ENCODE measurements at places on chromosomes 12 and 14. TPM values are rescaled to one million over a fixed set of nuclear protein-coding genes. Genes with fewer than 3 reads are reported as not detected.

- no peak overlapping the region for H3K27ac ChIP-seq
- H3K36me3 ChIP-seq: no peaks in the 10 kb centered on the region
- no peak overlapping the region for H3K4me3 ChIP-seq
These were observed 3.8 kb downstream of the TMEM179 start for GRCh38 chr14:104600805-104601204.

- H3K27ac ChIP-seq: no peak overlapping the region
- H3K4me3 ChIP-seq: no peak overlapping the region
- no peak for DNase-seq
- H3K36me3 ChIP-seq: no peaks in the 10 kb centered on the region
- H3K4me1 ChIP-seq: no peaks in the 10 kb centered on the region
These were observed 5.6 kb upstream of the SERPINA9 start for GRCh38 chr14:94481468-94482131.

- H3K4me1 ChIP-seq: no peaks in the 10 kb centered on the region
- no peak for DNase-seq
- H3K4me3 ChIP-seq: no peak overlapping the region
- H3K27ac ChIP-seq: no peak overlapping the region
- H3K27me3 ChIP-seq: no peaks in the 10 kb centered on the region
- H3K36me3 ChIP-seq: no peaks in the 10 kb centered on the region
These were observed 24.8 kb upstream of the TMEM132D start for GRCh38 chr12:129928643-129929042.

DNA sequence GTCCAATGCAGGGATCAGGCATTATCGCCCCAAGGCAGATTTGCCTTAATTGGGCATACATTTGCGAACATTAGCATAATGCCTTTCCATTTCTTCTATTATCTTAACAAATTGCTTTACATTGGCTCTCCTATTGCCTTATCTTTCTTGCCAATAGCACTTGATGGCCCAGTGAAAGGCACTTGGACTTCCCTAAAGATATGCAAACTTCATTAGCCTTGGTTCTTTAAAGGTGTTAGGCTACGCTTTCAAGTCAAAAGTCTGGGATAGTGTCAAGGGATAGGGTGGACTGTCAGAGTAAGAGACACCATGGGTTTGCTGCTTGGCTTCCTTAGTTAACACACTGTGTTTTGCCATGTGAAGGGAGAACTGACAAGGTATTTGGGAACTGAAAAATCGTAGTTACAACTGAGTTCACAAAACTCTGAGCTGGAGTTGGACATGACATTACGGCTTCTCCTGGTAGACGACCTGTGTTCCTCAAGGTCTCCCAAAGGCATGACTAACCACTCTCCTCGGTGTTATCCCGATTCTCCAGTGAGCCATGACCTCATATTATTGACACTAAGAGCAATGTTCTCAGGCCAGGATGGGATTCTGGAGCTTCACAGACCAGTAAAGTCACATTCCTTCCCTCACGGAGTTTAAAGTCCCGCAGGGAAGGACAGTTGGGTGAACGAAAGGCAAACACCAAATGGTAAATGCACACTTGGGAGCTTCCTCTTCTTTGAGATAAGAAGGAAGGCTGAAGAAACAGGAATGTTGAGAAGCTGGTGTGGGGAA lies 65.2 kb downstream of the TBC1D30 start:
- DNase-seq: no peak
- no peaks in the 10 kb centered on the region for H3K36me3 ChIP-seq
- no peak overlapping the region for H3K4me3 ChIP-seq
- no peaks in the 10 kb centered on the region for H3K27me3 ChIP-seq

DNA sequence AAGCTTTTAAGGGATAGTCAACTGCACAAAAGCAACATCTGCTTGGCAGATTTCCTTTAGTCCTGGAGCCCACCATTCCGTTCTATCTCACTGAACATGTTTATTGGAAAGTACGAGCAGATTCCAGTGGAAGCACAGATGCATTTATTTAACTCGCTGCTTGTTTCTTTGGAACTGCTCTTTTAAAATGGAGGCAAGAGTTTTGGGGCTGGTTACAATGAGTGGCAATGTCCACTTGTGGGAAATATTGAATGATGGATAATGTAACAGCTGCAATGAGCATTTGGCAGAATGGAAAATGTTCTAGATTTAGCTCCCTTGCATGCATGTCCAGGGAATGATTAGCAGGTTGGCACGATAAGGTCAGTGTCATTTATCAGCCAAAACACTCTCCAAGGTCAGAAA lies 163.0 kb downstream of the ATP23 start:
- H3K4me3 ChIP-seq: no peak overlapping the region
- H3K27ac ChIP-seq: no peak overlapping the region
- no peak for DNase-seq
- no peaks in the 10 kb centered on the region for H3K4me1 ChIP-seq

DNA sequence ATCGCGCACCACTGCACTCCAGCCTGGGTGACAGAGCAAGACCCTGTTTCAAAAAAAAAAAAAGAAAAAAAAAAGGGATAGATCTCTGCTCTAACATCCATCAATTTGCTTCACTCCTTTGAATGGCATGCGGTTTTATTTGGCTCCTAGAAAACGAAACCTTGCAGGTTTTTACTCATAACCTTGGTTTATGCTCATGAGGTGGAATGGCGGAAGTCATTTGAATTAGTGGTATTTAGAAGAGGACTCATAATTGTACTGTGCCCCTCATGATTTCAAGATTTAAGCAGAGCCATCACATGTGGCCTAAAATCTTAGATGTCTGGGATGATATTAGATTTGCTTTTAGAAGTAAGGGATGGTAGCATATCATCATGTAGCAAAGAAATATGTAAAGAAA lies 29.4 kb downstream of the RBMS2 start:
- no peak overlapping the region for H3K27ac ChIP-seq
- H3K27me3 ChIP-seq: no peaks in the 10 kb centered on the region
- H3K4me1 ChIP-seq: no peaks in the 10 kb centered on the region
- DNase-seq: no peak
- H3K36me3 ChIP-seq: no peaks in the 10 kb centered on the region

GRCh38 chr12:131867471-131867870 lies 27.0 kb upstream of the ULK1 start:
- H3K4me1 ChIP-seq: no peaks in the 10 kb centered on the region
- no peak overlapping the region for H3K4me3 ChIP-seq
- H3K27ac ChIP-seq: no peak overlapping the region
- DNase-seq: no peak
- no peaks in the 10 kb centered on the region for H3K36me3 ChIP-seq

- no peaks in the 10 kb centered on the region for H3K36me3 ChIP-seq
- H3K27me3 ChIP-seq: peaks cover 61% of the 10 kb centered on the region
- no peak overlapping the region for H3K27ac ChIP-seq
- H3K4me1 ChIP-seq: peaks cover 2% of the 10 kb centered on the region
- no peak overlapping the region for H3K4me3 ChIP-seq
These were observed 2.0 kb downstream of the FOXN4 start for GRCh38 chr12:109307051-109307450.

DNA sequence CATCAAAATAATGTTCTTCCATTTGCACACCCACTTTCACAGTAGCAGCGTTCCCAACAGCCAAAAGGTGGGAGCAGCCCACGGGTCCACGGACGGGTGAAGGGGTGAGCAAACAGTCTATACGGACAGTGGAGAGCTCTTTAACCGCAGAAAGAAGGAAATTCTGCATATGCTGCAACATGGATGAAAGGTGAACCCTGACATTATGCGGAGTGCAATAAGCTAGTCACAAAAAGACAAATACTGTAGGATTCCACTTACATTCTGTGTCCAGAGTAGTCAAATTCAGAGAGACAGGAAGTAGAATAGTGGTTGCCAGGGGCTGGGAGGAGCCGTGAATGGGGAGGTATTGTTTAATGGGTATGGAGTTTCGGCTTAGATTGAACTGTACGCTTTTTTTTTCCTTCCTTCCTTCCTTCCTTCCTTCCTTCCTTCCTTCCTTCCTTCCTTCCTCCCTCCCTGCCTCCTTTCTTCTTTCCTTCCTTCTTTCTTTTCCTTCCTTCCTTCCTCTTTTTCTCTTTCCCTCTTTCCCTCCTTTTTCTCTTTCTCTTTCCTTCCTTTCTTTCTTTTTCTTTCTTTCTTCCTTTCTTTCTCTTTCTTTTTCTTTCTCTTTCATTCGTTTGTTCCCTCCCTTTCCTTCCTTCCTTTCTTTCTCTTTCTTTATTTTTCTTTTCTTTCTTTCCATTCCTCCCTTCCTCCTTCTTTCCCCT lies 15.8 kb upstream of the ANKRD9 start:
- H3K36me3 ChIP-seq: no peaks in the 10 kb centered on the region
- no peaks in the 10 kb centered on the region for H3K27me3 ChIP-seq
- DNase-seq: no peak
- peak overlapping the region; percentile 45 for H3K4me3 ChIP-seq

DNA sequence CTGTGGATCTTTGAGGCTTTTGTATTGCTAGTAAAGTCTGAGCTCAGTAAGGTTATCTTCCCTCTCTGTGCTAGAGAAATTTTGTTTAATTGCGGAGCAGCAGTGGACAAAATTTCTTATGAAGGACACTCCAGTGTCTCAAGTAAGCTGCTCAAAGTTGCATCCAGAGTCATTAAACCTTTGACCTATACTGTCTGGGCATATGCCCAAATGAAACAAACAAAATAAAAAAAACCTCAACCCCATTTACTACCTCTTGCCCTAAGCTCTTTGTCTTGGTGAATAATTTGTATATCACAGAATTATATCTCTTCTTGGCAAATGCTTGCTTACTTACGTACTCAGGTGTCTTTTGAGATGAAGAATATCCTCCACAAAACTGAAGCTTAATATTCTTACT lies 465.2 kb downstream of the SOX5 start:
- H3K27me3 ChIP-seq: no peaks in the 10 kb centered on the region
- H3K36me3 ChIP-seq: no peaks in the 10 kb centered on the region
- H3K4me3 ChIP-seq: no peak overlapping the region
- DNase-seq: no peak
- H3K27ac ChIP-seq: no peak overlapping the region

GRCh38 chr12:74488134-74488533 lies 49.5 kb upstream of the ATXN7L3B start:
- no peaks in the 10 kb centered on the region for H3K4me1 ChIP-seq
- H3K4me3 ChIP-seq: no peak overlapping the region
- no peak for DNase-seq
- H3K27ac ChIP-seq: no peak overlapping the region
- no peaks in the 10 kb centered on the region for H3K36me3 ChIP-seq
- H3K27me3 ChIP-seq: no peaks in the 10 kb centered on the region

Gene PLEKHG7
- total RNA-seq: not detected

Gene TMEM253
- total RNA-seq: not detected

Measured in endothelial cell of umbilical vein (primary cell).